ENCODE measurements at places on chromosomes 11 and 22.
A peak's percentile ranks its signal among the peaks of the same experiment; 100 is the strongest.

GRCh38 chr11:17528906-17529843, 15.0 kb downstream of the USH1C start:
- DNase-seq = no peak

- DNase-seq = no peak
These were observed 639.1 kb downstream of the TBC1D22A start for GRCh38 chr22:47401592-47401898.

DNA sequence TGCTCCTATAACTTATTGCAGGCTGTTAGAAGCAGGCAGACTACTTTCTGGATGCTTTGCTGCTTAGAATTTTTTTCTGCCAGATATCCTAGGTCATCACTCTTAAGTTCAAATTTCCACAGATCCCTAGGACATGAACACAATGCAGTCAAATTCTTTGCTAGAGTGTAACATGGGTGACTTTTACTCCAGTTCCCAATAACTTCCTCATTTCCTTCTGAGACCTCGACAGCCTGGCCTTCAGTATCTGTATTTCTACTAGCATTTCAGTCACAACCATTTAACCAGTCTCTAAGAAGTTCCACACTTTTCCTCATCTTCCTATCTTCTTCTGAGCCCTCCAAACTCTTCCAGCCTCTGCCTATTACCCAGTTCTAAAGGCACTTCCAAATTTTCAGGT, 60.4 kb upstream of the ZBED5 start:
- DNase-seq = no peak

DNA sequence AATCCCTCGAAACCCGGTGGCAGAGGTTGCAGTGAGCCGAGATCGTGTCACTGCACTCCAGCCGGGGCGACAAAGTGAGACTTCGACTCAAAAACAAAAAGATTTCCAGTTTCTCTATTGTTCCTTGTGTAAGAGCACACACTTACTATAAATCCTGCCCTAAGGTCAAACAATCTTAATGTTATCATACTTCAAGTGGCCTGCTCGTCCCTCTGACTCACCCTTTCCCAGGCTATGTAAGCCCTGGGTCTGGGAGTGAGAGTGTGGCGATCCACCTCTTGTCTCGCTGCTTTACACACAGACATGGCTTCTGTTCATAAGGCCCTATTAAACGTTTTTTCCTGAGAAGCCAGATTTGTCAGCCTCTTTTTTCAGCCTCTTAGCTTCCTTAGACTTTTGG, 24.4 kb upstream of the A4GALT start:
- DNase-seq = no peak

DNA sequence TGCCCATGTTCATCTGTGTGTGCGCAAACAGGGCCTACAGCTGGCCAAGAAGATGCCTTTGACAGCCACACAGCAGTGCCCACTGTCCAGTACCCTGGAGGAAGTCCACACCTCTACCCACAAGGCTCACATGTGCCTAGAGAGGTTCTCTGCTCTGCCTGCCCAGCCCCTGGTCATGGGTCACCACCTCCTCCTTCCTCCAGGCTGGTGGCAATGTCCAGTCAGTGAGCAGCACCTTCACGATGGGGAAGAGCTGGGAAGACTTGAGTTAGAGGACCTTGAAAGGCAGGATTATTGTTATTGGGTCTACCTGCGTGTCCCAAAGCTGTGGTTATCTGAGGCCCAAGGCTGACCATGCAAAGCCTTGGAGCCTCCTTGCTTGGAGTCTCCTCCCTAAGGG, 28.4 kb upstream of the TTC12 start:
- peak; percentile 17 for DNase-seq

GRCh38 chr22:39959640-39960447, at the start of gene TMA7B:
Gene TMA7B (plus strand): TSS chr22:39960397. CDS start chr22:39964375, 3,978 bp downstream.
- no peak for DNase-seq

GRCh38 chr11:91947215-91947820, 277.3 kb upstream of the FAT3 start:
- peak; percentile 48 for DNase-seq

DNA sequence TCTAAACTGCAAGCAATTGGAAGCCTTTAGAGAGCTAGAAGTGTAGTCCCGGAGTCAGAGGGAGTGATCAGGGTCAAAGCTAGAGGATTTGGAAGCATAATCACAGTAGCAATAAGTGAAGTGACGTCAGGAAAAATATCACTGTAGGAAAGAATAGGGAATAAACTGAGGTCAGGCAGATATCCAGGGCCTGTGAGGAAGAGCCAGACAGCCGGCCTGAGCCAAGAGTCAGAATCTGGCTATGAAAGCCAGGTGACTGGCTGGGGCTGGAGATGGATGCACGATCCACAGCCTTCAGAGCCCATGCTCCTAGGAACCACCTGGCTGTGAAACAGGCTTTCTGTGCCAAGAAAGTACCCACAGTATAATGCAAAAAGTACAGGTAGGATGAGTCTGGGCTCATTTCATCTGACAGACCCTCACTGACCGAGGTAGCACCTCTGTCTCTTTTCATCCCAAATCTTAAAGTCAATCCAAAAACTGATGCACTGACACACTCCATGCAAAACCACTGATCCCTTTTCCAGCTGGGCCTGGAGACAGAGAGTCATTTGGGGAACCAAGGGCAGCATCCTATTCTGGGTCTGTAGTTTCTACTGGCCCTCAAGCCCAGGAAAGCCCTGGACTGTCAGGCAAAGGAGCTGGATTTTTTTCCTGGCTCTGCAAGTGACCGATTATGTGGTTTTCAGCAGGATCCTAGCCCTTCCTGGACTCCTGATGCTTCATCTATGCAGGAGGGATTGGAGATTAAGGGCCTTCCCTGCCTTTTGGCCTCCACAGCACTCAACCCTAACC, 21.3 kb downstream of the TRIM66 start:
- no peak for DNase-seq

GRCh38 chr11:129637983-129638776, 177.5 kb upstream of the TMEM45B start:
- DNase-seq = no peak

DNA sequence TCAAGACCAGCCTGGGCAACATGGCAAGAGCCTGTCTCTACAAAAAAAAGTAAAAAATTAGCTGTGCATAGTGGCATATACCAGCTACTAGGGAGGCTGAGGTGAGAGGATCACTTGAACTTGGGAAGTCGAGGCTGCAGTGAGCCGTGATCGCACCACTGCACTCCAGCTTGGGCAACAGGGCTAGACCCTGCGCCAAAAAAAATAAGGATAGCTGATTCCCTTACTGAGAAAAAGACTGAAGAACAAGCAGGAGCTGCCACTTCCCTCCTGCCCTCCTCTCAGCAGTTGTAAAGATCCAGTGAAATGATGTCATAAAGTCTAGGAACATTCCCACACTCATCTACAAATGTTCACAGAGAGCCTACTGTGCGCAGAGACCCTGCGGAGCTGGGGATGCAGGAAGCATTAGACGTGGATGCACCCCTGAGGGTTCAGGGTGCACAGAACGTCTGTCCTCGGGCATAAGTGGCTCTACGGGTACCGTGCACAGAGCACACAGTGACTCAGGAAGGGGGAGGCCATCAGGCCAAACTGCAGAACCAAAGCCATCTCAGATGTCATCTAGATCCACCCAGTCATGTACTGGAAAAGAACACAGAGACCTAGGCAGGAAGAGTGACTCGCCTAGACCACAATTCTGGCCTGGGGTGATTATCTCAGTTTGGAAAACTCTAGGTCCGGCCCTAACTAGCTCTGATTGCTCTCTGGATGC, 11.7 kb downstream of the SEC14L2 start:
- no peak for DNase-seq

- no peak for DNase-seq
These were observed 790.5 kb upstream of the LRRC4C start for GRCh38 chr11:42249956-42250355.

All from right forelimb (tissue), 1 donor.